Activated T-cell treated with anti-CD3 and anti-CD28 coated beads, Interleukin-2, amount 50 U/mL, for 1 hour (primary cell): ENCODE measurements at places on chromosomes 3 and 15.

DNA sequence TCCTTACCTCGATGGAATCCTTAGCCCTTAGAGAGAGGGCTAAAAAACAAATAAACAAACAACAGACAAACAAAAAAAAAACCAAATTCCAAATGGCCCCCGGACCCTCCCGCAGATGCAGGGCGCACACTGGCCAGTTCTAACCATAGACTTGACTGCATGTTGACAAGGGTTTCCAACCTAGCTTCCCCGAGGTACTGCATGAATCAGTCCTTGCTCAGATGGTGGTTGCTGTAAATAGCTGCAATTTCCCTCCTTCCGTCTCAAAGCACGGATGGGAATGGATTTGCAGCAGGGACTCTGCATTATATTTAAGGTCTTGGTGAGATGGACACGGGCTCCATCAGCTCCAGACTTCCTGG, 162.8 kb downstream of the CD47 start:
- DNase-seq, result peak; percentile 26

DNA sequence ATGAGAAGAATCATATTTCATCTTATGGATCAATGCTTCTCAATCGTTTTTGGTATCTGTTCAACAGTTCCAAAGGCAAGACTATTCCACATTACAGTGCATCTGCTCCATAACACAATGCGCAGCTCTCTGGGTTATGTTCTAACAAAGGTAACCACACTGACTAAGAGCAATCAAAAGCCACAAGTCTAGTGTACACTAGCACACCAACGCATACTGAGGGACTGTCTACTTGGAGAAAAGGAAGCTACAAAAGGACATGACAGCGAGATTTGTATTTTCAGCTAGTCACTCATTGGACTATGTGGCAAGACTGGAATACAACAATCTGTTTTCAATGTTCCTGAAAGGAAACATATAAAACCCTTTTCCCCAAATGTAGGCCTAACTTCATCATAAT, 35.8 kb downstream of the SETD2 start:
- no peak for DNase-seq

GRCh38 chr3:151278230-151278629, at the start of gene P2RY14:
Gene P2RY14, minus strand, starts transcription at chr3:151278542. Its CDS starts 64,226 bp downstream, at chr3:151214316.
- DNase-seq, result no peak

DNA sequence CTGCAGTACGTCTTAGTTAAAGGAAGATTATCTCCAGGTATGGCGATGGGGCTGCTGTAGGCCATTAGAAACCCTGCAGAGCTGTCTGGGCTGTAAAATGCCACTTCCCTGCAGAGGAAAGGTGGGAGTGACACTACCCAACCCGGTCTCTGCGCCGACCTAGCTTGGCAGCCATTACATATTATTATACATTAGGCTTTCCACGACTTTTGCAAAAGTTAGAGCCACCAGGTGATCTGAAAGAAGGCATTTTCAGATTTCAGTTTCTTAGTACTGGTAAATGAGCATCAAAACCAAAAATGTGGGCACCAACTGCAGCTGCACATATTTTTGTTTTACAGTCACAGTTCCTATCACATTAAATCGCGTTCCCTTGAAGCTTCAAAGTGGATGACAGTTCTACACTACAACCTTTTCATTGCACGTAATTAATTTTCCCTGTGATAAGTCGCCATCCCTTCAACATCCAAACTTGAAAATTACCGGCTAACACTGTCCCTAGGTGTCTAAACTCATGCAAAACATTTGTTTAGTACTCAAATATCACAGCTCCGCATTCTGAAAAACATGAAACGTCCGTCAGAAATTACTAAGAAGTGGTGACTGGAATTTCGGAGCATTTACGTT, 81.4 kb upstream of the CHD2 start:
- no peak for DNase-seq

DNA sequence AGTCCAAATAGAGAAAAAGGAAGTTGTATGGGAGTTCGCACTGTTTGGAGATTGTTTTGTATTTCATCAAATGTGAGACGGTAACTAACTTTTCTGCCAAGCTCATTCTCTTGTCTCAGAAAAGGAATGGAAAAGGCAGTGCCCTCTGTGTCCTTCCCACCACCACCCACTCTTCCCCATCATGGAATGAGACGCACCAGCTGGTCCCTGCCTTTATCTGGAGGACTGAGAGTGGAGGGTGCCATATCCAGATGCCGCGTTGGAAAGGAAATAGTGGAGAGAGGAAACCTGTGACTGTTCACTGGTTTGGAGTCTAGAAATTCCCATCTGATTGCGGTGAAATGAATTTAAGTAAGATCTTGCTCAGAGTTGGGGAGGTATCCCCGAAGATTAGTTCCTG, 3.7 kb upstream of the CCK start:
- DNase-seq, result no peak

DNA sequence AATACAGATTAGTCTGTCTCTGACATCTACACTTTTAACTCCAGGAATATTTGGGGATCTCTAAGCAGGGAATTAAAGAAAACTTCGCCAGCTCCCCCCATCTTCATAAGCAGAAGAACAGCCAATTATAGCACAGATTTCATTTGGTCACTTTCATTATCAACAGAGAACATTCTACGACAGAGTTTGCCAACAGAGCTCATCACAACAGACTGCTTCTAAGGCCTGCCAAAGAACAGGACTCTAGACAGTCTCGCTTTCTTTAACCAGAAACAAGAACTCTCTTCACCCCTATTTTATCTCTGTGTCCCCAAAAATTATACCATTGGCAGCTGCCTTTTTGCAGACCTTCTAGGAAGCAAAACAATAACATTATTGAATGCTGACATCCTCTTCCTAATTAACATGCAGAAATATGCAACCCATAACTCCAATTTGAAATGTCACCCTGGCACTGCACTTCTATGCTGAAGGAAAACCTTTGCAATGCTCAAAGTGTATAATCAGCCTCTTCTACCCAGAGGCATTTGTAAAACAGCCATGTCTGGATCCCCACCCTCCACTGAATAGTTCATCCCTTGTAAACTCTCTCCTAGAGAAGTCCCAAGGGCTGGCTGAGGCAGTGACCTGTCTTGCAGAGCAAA, 552.8 kb downstream of the MAGI1 start:
- no peak for DNase-seq

DNA sequence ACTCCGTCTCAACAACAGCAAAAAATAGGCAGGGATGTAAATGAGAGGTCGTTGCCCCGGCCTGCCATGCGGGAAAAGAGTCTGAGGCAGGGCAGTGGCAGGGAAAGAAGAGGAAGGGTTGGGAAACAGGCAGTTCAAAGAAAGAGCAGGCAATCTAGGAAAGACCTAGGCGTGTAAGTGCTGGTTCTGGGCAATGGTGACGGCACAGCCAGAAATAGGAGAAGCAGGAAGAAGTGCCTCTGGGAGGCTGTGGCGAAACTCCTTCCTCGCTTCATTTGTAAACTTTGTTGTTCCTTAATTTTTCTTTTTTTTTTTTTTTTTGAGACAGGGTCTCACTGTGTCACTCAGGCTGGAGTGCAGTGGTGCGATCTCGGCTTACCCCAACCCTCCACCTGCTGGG, 4.3 kb downstream of the SLC51A start:
- DNase-seq, result no peak

DNA sequence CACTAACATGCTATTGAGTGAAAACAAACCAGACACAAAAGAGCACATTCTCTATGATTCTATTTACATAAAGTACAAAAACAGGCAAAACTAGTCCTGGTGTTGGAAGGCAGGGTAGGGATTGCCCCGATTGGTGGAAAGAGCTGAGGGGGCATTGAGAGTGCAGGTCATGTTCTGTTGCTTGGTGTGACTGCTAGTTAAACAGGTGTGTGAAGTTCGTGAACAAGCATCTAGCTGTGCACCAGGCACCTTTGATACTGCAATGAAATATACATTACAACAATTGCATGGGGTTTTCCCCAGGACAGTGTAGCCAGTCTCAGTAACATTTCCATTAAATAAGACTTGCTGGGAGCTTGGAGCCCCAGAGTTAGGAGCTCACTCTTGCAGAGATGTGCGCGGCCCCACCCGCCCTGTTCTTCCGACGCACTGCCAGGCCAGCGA, 26.3 kb upstream of the THRB start:
- no peak for DNase-seq

DNA sequence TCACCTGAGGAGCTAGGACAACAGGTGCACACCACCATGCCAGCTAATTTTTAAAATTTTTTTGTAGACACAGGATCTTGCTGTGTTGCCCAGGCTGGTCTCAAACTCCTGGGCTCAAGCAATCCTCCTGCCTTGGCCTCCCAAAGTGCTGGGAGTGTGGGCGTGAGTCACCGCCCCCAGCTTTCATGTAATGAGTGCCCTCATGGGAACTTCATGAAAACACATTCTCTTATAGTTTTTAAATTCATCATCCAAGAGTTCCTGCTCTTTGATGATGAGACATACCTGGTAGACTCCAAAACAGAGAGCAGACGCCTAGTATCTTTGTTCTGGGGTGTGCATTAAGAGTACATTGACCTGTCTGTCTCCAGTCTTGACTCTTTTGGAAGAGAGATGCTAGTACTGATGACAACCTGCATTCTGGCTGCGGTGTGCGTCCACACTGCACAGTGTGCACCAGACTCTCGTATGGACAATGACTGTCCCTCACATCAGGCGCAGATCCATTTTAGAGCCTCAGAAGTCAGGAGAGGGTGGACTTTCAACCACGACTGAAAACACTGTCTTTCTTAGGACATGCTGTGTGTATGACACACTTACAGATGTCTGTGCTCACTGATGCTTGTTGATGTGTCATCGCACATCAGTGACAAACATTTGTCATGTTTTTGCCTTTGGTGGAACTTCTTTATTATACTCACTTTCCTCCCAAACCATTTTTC, 2.0 kb downstream of the NRROS start:
- DNase-seq, result peak; percentile 63

- DNase-seq, result no peak
Measured at GRCh38 chr3:13205567-13206143, 132.4 kb upstream of the IQSEC1 start.

DNA sequence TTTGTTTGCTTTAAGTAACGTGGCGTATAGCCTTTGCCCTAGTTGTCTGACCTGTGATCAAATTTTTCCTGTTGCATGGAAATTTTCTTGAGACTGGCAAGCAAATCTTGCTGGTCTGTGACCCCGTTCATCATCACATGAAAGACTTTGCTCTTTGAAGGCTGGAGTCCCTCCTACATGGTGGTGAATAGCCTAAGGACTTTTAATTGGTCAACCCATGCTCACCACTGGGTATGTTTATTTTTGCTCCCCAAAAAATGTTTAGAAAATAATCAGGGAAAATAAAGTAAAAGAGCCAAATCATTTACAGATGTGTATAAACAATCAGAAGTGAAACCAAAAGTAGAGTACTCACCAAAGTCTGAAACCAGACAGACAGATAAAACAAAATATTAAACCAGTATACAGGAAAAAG, 1075.3 kb upstream of the ALCAM start:
- no peak for DNase-seq

GRCh38 chr3:148757238-148758215, 59.8 kb downstream of the AGTR1 start:
- no peak for DNase-seq

- DNase-seq, result no peak
Measured at GRCh38 chr3:77323626-77324025, 283.7 kb downstream of the ROBO2 start.

- DNase-seq, result no peak
Measured at GRCh38 chr15:101091080-101092017, 160.5 kb downstream of the CHSY1 start.

GRCh38 chr3:150217691-150218090, 190.4 kb upstream of the TSC22D2 start:
- DNase-seq, result no peak

DNA sequence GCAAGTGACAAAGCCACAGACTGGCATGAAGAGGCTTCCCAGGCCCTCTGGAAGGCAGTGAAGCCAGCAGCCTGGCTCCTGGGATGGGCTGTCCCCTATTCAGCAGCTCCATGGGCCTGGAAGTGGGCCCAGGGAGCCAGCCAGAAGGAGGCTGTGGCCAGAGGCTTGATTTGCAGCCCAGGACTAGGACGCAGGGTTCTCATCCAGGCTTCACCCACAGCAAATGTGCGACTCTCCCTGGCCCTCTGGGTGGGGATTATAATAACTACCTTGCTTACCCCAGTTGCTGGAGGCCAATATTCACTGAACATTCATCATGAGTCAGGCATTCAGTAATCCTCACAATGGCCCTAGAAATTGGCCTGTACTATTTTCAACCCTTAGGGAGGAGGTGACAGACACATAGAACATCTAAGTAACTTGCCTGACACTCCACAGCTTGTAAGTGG, 24.6 kb upstream of the SRP14 start:
- DNase-seq, result no peak

- no peak for DNase-seq
Measured at GRCh38 chr15:83062768-83063180, 4.3 kb downstream of the BTBD1 start.

- DNase-seq, result no peak
Measured at GRCh38 chr3:24394754-24395153, 99.9 kb downstream of the THRB start.
